ENCODE measurements at places on chromosomes 13 and 19. TPM values are rescaled to one million over a fixed set of nuclear protein-coding genes. Genes with fewer than 3 reads are reported as not detected.

- peaks cover 10% of the 10 kb centered on the region for H3K4me1 ChIP-seq
- peak within 1 kb of the TSS; percentile 95 for H3K27ac ChIP-seq
- peak; percentile 99 for DNase-seq
- no peaks in the 10 kb centered on the region for H3K27me3 ChIP-seq
- peak within 1 kb of the TSS; percentile 87 for H3K4me3 ChIP-seq
- H3K36me3 ChIP-seq: peaks cover 12% of the 10 kb centered on the region
These were observed at the start of gene ALDH16A1 for GRCh38 chr19:49453013-49453756. Gene ALDH16A1, plus strand, starts transcription at chr19:49453225. Its CDS starts 107 bp downstream, at chr19:49453332.

GRCh38 chr13:98664047-98664446, 87.1 kb upstream of the STK24 start:
- DNase-seq: no peak
- no peak overlapping the region for H3K4me3 ChIP-seq
- no peaks in the 10 kb centered on the region for H3K4me1 ChIP-seq
- no peak overlapping the region for H3K27ac ChIP-seq
- H3K27me3 ChIP-seq: no peaks in the 10 kb centered on the region

- peaks cover 67% of the 10 kb centered on the region for H3K36me3 ChIP-seq
- DNase-seq: peak; percentile 85
- H3K4me1 ChIP-seq: peaks cover 51% of the 10 kb centered on the region
These were observed 2.2 kb upstream of the AMH start for GRCh38 chr19:2246801-2247361.

Gene OR7A5
- not detected for total RNA-seq

Gene C19orf33
- 251 TPM for total RNA-seq

Gene ATXN8OS
- not detected for total RNA-seq

All from upper lobe of left lung (tissue), 6 donors.